Left cardiac atrium (tissue), 4 donors: ENCODE measurements at places on chromosomes 2 and 18. TPM values are rescaled to one million over a fixed set of nuclear protein-coding genes. Genes with fewer than 3 reads are reported as not detected.
A peak's percentile ranks its signal among the peaks of the same experiment; 100 is the strongest.

DNA sequence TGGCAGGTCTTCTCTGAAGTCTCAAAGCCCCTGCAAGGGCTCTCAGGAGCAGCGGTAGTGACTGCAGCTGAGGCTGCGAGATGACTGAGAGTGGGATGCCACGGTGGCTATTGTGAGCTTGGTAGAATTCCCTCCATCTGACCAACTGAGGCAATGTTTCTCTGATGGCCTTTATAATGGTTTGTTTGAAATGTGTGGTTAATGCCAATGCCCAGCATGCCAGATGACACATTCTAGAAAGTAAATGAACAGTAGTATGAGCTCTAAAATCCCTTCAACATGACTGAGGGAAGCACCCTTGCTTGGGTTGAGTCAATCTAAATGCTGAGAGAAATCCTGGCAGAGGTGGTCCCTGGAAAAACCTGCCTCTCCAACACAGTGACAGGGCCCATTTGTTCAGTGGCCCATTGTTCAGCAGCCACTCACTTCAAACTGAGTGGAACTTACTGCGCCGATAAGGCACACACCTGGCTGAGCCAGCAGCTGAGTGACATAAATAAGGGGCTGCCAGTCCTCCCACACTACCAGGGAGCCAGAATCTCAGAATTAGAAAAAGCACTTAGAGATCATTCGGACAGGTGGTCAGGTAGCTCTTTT lies 31.7 kb downstream of the SULT1C2 start:
- no peak for DNase-seq

GRCh38 chr2:127649684-127650040 lies 3.7 kb downstream of the GPR17 start:
- DNase-seq: peak; percentile 90

- no peak for DNase-seq
These were observed 114.3 kb downstream of the PRKCE start for GRCh38 chr2:45765728-45766254.

- DNase-seq: no peak
These were observed 96.6 kb downstream of the TXNL1 start for GRCh38 chr18:56541793-56542192.

- no peak for DNase-seq
These were observed 207.7 kb upstream of the CRIM1 start for GRCh38 chr2:36147670-36148390.

DNA sequence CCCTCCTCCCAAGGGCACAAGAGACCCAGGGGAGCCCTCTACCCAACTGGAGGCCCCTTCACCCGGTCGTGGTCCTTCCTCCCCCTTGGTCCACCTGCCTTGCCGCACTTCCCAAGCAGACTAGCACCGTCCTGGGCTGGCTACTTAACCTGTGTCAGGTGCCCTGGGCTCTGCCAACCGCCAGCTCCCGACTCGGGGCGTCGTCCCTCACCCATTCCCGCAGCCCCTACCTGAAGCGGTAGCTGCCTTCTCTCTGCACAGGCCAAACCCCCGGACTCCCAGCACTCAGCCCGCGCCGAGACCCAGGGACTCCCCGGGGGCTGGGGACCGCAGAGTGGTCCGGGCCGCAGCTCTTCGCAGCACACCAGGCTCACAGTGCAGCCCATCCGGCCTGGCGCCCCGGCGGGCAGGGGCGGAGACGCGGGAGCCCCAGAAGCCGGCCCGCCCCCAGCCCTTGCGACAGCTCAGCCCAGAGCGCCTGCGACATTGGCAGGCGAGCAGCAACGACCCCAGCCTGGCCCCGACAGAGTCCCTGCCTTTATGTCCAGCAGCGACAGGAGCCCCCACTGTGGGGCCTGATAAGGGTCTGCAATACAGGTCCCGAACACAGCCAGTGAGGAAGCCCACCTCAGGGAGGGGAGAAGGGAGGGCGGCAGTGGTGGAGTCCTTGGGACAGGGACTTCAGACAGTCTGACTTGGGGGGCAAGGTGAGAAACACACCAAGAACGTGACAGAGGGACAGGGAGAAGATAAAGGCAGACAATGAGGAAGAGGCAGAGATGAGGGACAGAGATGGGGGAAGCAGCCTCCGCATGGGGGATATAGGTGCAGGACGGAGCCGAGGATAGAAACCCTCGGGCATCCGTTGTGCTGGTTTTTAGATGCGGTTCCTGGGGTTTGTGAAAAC lies 31.0 kb upstream of the TNS1 start:
- no peak for DNase-seq

GRCh38 chr2:199977984-199978415 lies 22.6 kb downstream of the MAIP1 start:
- DNase-seq: no peak

GRCh38 chr18:37390687-37391086 lies 174.9 kb downstream of the CELF4 start:
- no peak for DNase-seq

DNA sequence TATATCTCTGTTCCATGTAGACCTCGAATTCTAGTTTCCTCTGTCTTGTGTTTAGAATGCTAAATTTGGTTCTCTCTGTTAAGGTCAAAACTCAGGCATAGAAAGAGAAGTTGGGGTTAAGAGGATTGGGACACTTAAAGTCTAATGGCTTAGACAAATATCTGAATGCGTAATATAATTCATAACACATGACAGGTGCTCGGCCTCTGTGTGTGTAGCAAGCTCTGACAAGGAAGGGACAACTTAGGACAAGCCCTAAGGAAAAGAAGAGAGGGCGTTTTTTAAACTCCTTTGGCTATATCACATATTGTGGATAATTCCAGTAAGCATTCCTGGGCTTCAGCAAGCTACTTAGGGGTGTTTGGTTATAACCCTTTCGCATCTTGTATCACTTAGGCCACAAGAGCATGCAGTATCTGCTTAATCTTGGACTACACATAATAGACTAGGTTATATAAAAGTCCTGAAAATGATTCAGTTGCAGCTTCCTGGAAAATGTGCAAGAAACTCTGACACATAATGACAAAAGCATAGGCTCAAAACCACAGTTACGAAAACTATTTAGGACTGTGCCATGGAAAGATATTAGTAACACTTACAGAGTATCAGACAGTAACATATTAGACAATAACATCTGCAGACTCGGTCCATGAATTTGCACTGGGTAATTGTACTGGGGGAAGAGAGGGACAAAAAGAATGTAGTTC lies 16.1 kb upstream of the CREB1 start:
- DNase-seq: no peak

DNA sequence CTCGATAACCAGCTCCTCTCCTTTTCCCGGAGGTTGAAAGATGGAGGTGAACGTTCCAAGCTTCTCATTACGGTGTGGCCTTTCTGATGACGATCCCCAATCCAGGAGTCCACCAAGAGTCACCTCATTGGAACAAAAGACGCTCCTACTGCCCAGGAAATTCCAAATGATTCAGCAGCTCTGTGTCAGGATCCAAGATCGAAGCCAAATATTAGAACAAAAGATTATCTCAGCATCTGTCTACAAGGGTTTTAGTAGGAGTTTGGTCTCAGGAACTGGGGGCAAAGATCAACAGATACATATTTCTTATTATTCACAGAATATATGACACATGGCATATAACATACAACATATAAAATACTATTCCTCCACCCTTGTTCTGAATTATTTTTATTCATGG lies 161.1 kb upstream of the RAB12 start:
- DNase-seq: no peak

DNA sequence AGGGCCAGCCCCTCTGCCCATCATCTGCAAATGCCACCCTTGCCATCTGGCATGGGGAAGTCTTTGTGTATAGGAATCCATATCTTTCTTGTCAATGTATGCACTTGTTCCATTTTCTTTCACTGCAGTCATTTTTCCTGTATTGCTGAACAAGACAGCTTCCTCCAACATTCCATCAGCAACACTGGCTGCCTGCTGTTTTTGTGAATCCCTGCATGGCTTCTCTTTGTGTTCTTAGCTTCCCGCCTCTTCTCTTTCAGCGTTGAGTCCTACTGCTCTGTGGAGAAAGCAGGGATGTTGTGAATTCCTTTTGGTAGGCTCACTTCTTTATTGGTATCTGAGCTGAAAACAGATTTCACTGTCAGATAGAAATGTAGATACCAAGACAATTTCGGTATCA lies 150.0 kb downstream of the LPIN1 start:
- DNase-seq: no peak

GRCh38 chr2:137675584-137676327 lies 288.5 kb upstream of the HNMT start:
- no peak for DNase-seq

- no peak for DNase-seq
These were observed 50.6 kb downstream of the PARD6G start for GRCh38 chr18:80196528-80197320.

DNA sequence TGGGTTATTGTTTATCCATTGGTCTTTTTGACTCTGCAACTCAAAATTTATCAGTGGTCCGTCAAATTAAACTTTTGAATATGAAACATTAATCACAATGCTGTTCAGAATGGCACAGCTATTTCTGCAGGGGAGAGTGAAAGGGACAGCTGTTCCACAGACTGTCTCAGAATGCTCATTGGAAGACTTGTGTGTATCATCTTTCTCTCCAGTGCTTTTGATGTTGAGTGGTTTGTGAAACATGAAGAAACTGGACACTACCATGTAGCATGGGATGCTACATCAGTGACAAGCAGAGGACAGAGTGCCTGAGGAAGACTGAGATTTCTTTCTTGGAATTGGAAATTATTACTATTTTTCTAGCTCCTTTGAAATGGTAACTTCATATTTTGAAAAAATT lies 115.7 kb downstream of the PLCL1 start:
- no peak for DNase-seq

- no peak for DNase-seq
These were observed 24.1 kb downstream of the EPB41L3 start for GRCh38 chr18:5519448-5520298.

DNA sequence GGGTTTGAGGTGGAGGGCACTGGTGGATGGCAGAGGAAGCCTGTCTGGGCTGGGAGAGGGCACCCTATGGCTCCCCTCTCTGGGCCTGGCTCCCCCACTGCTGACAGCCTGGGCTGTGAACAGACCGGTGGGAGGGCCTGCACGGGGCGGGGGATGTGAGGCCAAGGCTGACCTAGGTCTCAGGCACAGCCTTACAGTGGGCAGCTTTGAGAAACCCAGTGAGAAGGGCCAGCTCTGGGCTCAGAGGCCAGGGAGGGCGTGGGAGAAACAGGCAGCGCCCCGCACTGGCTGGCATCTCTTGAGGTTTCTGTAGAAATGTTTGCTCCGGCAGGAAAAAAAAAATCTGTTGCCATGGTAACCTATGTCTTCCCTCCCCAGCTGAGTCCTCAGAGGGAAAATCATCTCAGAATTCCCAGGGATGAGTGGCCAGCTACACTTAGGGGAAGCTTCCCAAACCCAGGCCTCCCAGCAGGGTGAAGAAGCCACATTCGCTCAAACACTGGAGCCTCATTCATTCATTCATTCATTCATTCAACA lies 71.7 kb upstream of the TAF1B start:
- DNase-seq: peak; percentile 45

- DNase-seq: no peak
These were observed 1.3 kb downstream of the HOXD10 start for GRCh38 chr2:176117823-176118371.

DNA sequence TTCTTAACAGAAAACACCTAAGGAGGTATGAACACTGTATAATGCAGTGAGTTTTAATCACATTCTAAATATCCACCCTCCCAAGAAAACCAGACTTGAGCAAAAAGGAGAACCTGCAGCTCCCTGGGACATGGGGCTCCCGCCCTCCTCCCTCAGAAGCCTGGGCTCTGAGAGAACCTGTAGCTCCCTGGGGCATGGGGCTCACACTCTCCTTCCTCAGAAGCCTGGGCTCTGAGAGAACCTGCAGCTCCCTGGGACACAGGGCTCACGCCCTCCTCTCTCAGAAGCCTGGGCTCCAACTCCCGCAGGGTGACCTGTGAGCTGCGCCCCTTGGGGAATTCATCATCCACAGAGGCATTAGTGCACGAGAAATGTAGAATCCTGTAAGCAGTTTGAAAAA lies 222.9 kb downstream of the SNTG2 start:
- no peak for DNase-seq

DNA sequence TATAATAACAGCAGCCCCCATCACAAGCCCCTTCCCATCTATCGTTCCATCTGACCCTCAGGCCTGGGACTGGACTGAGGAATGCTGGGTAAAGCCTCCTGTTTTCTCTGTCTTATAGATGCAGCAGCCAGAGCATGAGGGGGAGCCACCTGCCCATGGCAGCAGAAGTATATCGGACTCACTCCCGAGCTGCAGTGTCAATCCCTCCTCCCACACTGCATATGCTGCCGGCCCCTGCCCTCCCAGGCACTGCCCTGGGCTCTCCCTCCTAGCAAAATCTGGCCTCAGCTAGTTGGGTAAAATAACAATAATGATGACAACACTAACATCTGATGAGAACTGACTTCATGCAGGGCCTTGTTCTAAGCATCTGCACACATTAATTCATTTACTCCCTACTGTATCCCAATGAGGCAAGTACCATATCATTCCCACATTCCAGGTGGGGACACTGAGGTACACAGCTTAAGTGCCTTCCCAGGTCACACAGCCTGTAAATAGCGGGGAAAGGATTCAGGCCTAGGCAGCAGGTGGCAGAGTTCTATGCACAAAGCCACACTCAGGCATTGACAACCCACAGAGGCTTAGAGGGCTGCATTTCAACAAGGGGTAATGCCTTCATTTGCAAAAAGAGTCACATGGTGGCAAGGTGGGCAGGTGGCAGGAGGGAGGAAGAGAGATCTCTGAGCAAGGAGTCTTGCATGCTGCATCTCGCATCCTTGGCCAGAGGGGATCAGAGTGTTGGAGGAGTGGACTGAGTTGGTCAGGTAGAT lies 190.0 kb downstream of the ZBTB7C start:
- DNase-seq: no peak

GRCh38 chr2:190626641-190627210 lies 22.2 kb upstream of the NAB1 start:
- no peak for DNase-seq

- no peak for DNase-seq
These were observed 18.0 kb downstream of the TGOLN2 start for GRCh38 chr2:85309699-85310321.

- DNase-seq: no peak
These were observed 29.5 kb downstream of the DIPK1C start for GRCh38 chr18:74427442-74428112.

- no peak for DNase-seq
These were observed 46.6 kb upstream of the SP3 start for GRCh38 chr2:174011796-174012195.

- no peak for DNase-seq
These were observed 177.7 kb upstream of the TWIST2 start for GRCh38 chr2:238670111-238670585.

DNA sequence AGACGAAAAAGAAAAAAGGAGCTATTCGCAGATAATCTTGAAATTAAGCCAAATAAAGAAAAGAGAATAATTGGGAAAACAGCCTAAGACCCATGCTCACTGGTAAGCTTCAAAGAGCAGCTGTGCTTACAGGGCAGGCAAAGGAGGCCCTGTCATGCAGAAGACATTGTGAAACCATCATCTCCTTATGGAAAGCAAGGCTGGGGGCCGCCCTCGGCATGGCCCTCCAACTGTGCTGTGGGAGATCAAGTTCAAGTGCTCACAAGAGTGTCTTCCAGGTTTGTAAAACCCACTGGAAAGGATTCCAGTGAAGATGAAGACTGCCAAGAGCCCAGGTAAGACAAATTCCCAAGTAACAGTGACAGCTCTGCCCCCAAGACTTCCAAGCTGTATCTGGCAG lies 32.2 kb downstream of the ACVR1 start:
- no peak for DNase-seq

TNFAIP6 gene
- 7.6 TPM for total RNA-seq

NT5DC4 gene
- not detected for total RNA-seq

PSMD1 gene
- 84.6 TPM for total RNA-seq

KRTCAP3 gene
- not detected for total RNA-seq

FAM124B gene
- 1.3 TPM for total RNA-seq

ALK gene
- 0.21 TPM for total RNA-seq

ANKRD62 gene
- not detected for total RNA-seq

EML6 gene
- 0.52 TPM for total RNA-seq

CENPA gene
- not detected for total RNA-seq

SP140 gene
- 0.99 TPM for total RNA-seq

GCG gene
- total RNA-seq: not detected

CHRND gene
- total RNA-seq: 0.35 TPM
